DMS79 (cell line): ENCODE measurements at places on chromosomes 3 and 15.

DNA sequence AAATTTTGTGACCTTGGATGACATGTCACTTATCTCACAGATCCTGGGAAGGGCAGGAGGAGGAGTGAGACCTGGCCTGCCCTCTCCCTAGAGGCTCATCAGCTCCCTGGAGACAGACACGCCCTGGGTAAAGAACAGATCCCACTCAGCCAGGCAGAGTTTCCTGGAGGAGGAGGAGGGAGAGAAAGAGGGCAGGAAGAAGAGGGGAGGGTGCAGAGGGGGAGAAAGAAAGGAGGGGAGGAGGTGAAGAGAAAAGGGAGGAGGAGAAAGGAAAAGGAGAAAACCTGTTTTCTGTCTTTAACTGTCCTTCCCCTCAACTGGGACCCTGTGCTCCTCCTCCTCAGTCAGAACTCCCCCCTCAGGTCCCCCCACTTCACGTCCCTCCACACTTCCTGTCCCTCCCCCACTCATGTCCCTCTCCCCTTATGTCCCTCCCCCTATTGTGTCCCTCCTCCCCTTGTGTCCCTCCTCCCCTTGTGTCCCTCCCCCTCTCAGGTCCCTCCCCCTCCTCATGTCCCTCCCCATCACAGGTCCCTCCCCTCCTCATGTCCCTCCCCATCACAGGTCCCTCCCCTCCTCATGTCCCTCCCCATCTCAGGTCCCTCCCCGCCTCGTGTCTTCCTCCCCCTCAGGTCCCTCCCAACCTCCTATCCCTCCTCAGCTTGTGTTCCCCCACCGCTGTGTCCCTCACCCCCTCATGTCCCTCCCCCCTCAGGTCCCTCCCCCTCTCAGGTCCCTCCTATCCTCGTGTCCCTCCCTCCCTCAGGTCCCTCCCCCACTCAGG, 52.3 kb upstream of the CGNL1 start:
- no peak for DNase-seq

GRCh38 chr3:89368846-89369245, 261.4 kb downstream of the EPHA3 start:
- no peak for DNase-seq

DNA sequence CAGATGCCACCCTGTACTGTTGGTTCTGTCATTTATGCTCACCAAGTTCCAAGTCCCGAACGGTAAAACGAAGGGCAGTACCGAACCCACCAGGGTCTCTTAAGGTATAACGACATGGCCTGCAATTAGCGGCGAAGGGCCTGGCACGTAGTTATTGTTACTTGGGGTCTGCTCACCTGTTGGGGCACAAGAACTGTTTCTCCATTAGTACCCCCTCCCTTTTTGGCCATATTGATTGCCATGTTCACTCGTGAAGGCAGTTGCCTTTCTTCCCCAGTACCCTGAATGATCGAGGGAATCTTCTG, 435 bp downstream of the IL17RB start:
- no peak for DNase-seq

DNA sequence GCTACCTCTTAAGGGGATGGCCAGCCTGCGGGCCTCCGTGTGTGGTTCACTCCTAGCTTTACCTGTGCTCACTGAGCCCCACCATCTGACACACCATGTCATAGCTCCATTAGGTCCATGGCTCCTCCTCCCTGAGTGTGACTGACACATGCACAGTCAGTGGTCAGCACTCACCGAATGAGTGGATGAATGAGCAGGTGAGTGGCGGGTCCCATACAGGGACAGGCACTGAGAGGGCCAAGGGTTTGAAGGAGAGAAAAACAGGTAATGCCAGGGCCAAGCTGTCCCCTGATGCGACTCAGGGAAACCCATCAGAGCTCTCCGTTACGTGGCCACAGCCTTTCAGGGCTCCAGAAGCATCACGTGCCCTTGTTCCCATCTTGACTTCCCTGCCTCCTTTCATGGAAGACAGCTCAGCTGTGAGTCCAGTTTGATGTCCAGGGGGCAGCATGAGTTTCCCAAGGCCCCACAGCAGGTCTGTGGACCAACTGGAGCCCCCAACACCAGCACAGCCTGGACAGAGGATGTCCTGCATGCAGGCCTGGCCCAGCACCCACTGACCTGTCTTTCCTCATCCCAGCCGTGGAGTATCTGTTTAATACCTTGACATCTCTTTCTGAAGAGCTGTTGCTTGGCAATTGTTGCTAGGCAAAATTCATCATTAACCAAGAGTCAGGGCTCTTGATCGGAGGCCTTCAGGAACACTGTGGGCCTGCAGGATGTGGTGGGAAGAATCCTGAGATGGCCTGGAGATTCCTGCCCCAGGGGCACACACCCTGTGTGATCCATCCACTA, 84.4 kb downstream of the PLXNA1 start:
- no peak for DNase-seq

- DNase-seq = peak; percentile 72
These were observed 400.4 kb upstream of the RARB start for GRCh38 chr3:25027650-25028049.

- peak; percentile 23 for DNase-seq
These were observed 161.6 kb downstream of the TIGIT start for GRCh38 chr3:114455432-114455831.

- no peak for DNase-seq
These were observed 28.5 kb downstream of the TRIM42 start for GRCh38 chr3:140706360-140706759.

- no peak for DNase-seq
These were observed 50.1 kb downstream of the UMPS start for GRCh38 chr3:124780356-124780755.

DNA sequence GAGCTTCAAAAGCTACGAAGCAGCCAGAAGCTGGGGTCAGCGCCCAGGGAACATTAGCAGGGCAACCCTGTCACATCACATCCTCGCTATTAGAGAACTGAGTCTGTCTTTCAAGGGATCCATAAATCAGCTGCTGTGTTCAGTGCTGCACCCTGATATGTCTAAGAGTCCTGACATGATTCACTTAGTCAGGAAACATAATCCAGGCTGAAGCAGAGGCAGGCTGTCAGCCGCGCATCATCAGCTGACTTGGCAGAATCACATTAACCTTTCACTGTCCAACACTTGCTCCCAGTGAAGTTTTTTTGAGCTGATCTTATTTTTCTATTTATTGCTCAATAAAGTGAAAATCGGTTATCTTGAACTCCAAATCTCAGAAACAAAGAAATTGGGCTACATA, 23.5 kb downstream of the MYH15 start:
- DNase-seq = no peak

DNA sequence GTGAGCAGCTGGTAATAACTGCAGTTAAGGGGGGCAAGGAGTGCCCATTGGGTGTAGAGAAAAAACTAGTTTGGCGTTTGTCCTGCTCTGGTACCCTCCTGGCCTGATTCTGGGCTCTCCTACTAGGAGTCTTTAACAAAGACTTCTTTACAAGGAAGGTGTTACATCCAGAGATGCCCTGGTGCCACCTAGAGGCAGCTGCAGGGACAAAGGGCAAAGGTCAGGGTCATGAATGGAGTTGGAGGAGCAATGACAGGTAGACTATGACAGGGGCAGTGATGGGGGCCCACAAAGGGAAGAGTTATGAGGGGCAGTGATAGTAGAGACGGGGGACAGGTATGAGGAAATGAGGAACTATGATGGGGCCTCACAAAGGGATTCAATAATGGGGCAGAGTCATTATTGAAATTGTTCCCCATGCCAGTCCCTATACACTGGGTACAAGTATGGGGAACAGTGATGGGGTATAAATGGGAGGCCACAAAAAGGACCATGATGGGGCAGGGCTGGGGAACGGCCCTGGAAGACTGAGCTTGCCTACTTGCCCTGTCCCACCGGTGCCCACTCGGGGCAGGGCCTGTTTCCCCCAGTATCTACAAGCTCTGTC, 7.9 kb downstream of the CCDC71 start:
- no peak for DNase-seq

GRCh38 chr15:89487791-89488190, 8.6 kb downstream of the RHCG start:
- no peak for DNase-seq

DNA sequence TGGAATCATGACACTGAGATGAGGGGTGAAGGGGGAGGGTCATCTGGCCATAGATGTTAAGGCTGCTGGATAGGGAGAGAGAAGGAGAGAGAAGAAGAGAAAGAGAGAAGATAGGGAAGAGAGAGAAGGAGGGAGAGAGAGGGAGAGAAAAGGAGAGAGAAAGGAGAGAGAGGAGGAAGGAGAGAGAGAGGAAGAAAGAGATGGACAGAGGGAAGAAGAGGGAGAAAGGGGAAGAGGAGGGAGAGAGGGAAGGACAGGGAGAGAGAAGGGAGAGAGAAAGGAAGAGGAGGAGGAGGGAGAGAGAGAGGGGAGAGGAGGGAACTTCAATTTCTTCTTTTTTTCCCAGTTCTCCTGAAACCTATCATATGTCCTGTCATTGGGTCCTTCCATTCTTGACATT, 15.1 kb upstream of the RBP1 start:
- DNase-seq = no peak

DNA sequence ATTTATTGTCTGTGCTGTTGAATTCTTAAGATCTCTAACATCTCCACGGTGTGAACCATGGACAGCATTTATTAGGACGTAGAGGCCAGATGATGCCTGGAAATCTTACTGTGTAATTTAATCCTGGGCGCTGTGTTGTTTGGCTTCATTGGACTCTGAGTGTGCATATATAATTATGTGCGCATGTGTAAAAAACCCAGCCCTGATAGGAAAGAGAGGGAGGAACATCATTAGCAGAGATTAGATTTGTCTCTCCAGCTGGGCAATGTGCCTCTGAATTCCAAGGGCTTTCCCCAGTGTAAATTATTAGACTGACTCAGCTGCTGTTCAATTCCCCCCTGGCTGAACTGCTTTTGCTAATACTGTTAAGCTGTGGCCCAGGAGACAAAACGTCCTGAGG, 39.6 kb downstream of the MAP3K13 start:
- no peak for DNase-seq

DNA sequence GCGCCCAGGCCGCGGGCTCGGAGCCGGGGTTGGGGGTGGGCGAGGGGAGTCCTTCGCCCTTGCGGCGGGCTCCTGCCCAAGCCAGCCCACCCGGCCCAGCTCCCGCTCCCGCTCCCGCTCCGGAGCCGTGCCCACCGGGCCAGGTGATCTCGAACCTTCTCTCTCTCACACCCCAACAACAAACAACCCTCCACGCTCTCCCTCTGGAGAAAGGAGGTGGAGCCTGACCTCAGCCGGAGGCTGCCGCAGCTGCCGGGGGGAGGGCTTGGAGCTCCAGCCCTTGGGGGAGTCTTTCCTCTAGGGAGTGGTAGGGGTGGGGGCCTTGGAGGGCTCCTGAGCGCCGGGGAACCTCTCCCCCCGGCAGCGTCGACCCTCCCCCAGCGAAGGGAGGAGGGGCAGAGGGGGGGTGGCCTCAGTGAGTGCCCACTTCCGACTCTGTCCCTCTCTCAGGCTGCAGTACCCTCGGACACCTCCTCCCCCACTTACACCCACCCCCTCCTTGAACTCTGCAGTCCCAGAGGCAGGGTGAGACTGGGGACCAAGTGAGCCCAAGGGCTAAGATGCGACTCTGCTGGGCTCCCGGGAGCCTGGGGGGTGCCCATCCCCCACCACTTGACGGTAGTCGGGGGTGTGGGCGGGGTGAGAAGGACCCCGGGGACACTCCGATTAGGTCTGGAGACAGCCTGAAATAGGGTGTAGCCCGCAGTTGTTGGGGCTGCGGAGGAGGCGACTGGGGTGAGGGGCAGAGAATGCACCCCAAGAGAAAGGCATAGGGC, 4.4 kb upstream of the BAHD1 start:
- no peak for DNase-seq

DNA sequence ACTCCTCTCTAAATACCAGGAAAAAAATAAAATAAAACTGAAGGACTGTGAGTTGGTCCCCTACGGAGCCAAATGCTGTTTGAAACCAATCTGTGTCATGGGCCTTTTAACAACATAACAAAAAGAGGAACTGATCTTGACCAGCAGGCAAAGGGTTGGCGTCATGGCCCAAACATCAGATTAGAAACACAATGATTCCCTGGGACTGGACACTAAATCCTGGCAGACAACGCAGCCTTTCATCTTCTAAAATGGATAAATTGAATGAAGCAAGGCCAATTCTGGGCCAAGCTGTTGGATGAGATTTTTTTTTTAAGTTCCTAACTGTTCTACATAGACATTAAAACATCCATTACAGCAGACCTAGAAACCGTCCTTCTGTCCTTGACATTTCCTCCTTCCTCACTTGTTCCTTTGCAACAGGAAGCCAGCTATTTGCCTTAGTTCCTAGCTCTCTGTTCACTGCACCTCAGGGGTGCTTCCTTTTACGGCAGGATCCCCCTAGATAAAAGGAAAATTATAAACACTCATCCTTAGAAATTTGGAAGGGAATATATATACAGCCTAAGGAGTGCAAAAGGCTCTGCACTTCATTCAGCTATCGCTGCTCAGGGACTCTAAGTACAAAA, 21.6 kb upstream of the TAFA4 start:
- DNase-seq = no peak

GRCh38 chr15:67142767-67143100, 77.3 kb downstream of the SMAD3 start:
- DNase-seq = no peak

- no peak for DNase-seq
These were observed 123.8 kb downstream of the B3GALNT1 start for GRCh38 chr3:160981217-160981938.
